ENCODE measurements at places on chromosomes 2 and 18.

DNA sequence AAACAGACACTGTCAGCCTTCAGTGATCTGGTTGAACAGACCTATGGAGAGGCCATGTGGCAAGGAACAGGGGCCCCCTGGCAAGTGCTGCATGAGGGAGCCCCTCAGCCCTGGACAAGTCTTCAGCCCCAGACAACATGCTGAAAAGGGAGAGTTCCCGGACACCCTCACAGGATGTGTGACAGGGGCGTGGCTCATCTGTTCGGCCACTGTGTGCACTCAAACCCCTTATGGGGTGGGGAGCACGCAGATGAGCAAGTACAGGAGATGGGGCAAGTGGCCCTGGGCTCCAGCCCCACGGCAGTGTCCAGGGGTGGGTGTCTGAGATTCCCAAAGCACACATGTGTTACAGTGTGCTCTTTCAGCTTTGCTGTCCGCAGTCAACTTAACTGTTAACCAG lies 35.4 kb upstream of the MPPE1 start:
- DNase-seq = no peak

- no peak for DNase-seq
These were observed 559.9 kb upstream of the ID2 start for GRCh38 chr2:8121826-8122513.

DNA sequence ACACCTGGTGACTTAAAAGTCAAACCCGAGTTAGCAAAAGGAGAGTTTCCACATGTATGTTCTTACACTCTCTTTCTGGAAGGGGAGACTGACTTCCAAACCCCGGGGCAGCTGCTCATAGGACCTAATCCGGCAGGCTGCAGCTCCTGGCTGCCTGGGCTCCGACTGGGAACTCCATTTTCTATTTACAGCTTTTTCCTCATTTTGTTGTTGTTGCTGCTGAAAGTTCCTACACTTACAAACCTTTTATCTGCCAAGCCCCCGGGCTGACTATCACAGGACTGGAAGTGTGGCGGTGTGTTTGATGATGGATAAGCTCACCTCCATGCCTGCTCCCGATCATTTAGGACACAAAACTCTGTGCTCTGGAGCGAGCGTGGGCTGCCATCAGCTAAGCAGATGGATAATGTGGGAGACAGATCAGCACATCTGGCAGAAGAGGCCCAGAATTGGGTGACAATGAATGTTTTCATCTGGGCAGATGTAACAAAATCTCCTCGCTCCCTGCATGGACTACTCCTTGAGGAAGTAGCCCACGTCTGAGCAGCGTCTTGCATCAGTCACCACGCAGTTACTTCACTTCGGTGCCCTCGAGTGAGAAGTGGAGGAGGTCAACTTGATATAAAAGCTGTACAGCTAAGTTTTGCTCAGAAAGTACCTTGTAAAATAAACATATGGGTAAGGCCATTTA lies 114.4 kb upstream of the COPS8 start:
- no peak for DNase-seq

- DNase-seq = no peak
These were observed 58.8 kb upstream of the FOSL2 start for GRCh38 chr2:28333606-28334526.

DNA sequence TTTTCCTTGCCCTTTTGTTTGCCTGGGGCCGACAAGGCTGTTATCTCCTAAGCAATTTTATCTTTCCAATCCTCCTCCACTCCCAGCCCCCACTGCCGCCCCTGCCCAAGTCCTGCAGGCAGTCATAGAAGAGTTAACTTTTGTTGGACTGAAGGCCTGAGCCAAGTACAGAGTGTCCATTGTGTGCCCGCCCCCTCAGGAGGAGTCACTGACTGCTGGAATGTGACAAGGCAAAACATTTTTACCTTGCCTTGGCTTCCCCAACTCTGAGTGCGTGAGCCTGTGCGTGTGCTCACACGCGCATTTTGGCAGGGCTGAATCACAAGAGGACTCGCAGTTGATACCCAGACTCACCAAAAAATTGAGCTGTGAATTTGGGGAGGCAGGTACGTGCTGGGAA lies 16.2 kb downstream of the SETBP1 start:
- no peak for DNase-seq

- no peak for DNase-seq
These were observed 47.7 kb upstream of the NR4A2 start for GRCh38 chr2:156380117-156380645.

DNA sequence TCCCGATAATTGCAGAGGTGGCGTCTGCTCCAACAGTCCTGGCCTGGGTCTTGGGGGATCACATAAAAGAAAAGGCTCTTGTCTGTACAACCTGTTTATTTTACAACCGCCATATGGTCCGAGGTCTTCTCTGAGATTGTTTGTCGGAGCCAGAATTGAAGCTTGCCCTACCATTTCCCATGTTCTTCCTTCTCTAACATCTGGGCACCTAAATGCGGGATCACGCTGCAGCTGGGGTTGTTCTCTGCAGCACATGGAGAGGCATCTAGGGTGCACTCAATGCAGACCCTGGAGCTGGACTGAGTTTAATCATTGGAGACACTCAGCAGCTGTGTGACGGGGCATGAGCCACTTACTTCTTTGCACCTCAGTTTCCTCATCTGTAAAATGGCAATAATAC lies 107.7 kb downstream of the ACKR3 start:
- no peak for DNase-seq

GRCh38 chr2:70078384-70078783 lies 8.9 kb upstream of the PCBP1 start:
- no peak for DNase-seq

- no peak for DNase-seq
These were observed 112.8 kb upstream of the SLC39A10 start for GRCh38 chr2:195543902-195544894.

GRCh38 chr2:219645631-219646527 lies 18.4 kb downstream of the SLC4A3 start:
- DNase-seq = no peak

- no peak for DNase-seq
These were observed 777.5 kb upstream of the ID2 start for GRCh38 chr2:7904319-7904718.

GRCh38 chr2:68475110-68475509 lies 7.7 kb downstream of the APLF start:
- no peak for DNase-seq

DNA sequence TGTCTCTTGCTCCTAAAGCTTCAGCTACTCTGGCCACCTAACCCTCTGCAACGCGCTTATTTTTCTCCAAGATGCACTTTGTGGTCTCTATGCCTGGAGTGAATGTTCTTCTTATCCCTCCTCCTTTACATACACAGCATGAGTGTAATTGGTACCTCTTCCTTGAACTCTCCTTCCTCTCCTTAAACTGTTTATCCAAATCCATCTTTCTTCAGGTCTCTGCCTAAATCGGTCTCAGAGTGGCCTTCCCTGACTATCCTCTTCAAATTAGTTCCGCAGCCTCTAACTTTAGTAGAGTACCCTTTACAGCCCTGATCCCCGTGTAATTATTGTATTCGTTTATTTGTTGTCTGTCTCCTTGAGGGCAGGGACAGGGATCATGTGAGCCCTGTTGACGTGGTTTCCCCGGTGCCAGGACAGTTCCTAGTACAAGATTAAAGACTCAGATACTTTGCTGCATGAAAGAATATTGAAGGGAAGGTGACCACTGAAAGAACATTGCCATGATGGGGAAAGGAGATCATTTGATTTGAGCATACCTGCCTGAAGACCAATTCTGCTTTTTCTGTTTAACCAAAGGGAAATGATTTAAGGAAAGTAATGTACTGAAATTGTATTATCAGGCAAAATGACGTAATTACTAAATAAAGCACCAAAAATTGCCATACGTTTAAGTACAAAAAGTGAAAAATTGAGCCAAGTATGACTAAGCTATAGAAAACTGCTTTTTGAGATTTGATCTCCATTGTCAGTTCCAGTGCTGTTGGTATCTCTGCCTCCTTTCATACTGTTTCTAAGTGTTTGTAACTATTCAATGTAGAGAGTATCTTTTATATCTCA lies 1.2 kb downstream of the CNOT9 start:
- DNase-seq = no peak

DNA sequence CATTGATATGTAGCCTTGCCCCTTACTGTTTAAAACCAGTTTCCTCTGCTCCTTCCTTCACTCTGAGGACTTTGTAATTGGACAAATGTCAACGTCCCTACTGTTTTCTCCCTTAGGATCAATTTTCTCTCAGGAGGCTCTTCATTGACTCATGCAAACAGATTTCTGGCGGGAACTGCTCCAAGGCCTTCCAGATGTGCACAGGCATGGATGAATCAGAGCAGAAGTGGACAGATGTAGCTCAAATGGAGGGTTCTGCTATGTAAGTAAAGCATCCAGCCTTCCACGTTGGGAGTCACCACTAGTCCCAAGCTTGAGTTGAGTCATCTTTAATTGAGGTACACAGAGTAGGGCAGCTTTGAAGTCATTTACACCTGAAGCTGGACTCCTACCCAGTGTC lies 34.1 kb upstream of the ZDBF2 start:
- no peak for DNase-seq

DNA sequence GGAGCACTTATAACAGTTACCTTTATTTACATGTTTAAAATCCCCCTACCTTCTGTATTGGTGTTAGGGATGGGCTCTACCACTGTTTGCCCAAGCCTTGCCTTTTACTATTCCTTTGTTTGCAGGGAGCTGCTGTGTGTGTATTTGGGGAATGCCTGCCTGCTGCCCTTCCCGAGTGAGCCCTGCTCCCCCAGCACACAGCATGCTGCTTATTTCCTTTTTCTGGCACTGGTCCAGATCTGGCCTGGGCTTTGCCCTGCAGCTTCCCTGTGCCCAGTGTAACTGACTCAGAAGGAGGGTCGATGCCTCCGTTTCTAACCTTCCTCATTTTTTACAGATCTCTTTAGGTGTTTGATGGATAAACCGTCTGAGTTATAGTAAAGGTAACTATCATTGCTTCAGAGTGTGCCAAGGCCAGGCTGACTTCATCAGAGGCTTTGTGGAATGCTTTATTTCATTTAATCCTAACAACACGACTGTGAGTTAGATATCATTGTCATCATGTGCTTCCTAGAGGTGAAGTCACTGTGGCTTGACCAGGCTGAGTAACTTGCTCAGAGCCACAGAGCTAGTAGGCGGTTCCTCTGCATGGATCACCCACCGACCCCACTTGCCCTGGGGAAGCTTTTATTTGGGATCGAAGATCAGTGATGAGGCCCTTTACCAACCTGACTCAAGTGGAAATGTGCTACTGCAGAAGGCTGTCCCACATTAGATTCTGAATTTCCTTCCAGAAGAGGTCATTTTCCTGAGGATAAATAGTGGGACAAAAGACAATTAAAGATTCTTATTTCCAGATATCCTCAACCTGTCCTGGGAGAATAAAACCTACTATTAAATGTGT lies 238.8 kb downstream of the ZNF407 start:
- DNase-seq = no peak

DNA sequence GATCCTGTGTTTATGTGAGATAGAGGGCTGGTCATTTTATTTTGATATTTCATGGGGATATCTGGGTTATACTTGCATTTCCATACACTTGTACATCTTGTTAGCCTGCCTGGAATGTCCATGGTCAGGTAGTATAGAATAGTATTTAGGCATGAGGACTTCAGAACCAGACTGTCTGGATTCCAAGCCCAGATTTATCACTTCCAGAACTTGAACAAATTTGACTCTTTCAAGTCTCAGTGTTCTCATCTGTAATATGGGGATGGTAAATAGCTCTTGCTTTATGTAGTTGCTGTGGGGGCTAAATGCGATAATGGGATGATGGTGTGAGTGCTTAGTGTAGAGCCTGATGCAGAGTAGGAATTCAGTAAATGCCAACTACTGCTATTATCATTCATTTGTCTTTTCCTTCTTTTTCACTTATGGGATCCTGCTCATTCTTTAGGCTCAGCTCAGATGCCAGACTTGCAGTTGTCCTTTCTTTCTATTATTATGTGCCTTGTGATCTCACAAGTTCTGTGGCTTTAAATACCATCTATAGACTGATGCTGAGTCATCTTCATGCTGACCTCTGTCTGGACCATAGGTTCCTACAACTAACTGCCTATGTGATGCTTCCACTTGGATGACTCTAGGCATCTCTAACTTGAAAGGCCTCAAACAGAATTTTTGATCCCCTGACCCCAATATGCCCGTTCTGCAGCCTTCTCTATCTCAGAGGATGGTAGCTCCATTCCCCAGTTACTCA lies 67.4 kb downstream of the POLE4 start:
- DNase-seq = no peak

GRCh38 chr18:711310-711656 lies 1.1 kb downstream of the ENOSF1 start:
- DNase-seq = no peak

GRCh38 chr2:105255979-105256378 lies 14.4 kb downstream of the GPR45 start:
- no peak for DNase-seq

DNA sequence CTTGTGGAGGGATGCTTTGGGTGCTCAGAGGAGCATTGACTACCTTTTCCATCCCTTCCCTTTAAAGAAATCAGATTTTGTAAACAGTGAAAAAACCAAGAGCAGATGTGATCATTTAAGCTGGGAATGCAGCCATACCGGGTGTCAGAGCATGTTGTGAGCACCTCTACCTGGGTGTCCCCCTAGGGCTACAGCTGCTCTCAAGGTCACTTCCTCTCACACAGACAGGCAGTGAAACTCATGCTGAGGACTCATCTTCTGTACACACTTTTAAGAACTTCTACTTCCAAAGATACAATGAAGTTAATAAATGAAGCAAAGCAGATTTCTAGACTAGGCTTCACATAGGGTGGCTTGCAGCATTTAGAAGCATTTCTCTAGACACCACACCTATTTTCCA lies 48.4 kb upstream of the FRZB start:
- DNase-seq = no peak
